ENCODE measurements at places on chromosomes 7 and 10.

GRCh38 chr10:55378196-55378595, 577.2 kb upstream of the PCDH15 start:
- no peak for DNase-seq

GRCh38 chr7:47636433-47637175, 54.7 kb upstream of the TNS3 start:
- DNase-seq = no peak

DNA sequence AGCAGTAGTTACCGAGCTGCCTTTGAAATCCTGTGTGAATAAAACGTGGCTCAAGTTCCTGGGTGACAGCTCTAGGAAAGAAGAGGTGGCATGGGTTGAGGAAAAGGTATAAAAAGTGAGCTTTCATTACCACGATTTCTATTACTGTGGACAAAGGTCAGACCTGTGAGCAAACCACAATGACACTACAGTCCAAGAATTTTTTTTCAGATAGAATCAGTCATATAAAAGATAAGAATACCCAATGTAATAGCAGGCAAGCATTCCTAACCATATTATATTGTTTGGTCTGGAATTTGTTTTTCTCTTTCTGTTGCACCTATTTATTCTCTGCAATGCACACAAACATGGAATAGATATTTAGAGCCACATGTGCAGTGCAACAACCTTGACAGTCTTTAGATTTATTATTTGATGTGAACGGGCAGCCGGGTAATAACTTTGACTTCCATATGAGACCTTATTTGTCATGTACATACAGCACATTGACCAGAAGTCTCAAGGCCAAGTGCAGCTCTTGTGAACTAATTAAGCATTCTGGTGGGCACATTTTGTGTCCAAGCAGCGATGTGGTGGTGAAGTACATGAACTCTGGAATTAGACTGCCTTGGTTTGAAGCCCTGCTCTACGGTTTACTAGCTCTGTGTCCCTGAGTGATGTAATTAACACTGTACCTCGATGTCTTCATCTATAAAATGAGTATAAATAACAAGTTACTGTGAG, 156.8 kb downstream of the NRCAM start:
- DNase-seq = no peak

DNA sequence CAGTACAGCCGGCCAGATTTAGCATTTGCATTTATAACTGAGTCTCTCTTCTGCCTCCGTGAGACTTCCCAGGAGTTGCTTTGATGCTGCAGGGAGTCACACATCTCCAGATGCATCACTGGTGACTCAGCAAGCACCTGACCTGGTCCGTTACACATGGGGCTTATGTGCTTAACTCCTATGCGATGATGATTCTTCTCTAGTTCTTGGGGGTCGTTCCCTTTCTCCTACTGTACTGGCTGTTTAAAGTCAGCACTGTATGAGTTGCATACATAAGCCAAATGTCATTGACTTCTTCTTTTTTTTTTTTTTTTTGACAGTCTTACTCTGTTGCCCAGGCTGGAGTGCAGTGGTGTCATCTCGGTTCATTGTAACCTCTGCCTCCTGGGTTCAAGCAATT, 13.0 kb upstream of the AKR1E2 start:
- no peak for DNase-seq

DNA sequence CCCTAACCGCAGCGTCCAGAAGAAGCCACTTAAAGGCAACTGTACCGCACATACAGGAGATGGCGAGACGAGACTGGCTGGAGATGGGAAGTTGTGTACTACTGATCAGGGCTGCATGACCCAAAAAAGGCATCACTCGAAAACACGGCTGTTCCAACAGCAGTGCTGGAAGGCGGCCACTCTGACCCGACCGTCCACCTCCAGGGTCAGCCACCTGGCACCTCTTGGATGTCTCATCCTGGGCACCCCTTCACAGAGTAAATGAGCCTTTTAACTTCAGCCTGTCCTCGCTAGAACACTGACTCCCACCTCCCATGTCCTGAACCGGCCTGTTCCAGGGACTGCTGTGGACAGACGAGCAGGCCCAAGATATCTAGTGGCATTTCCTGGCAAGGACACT, 180.7 kb downstream of the DIP2C start:
- DNase-seq = no peak

DNA sequence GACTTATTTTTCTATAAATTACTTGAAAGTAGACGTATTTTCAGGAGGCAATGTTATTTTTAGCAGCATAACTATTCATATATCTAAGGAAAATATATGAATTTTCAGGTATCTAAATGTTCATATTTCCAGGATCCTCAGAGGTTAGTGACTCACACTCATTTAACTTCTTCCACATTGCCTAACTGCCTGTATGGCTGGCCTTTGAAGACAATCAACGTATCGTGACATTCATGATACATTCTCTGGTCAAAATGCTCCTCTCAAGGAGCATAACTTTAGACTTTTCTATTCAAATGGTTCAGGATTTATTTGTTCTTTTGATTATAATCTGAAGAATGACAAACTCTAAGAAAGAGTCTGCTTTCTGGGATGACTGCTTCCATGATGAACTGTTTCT, 89.3 kb downstream of the SEMA3C start:
- DNase-seq = no peak

GRCh38 chr10:48574322-48574796, 30.5 kb downstream of the ARHGAP22 start:
- DNase-seq = peak; percentile 70

DNA sequence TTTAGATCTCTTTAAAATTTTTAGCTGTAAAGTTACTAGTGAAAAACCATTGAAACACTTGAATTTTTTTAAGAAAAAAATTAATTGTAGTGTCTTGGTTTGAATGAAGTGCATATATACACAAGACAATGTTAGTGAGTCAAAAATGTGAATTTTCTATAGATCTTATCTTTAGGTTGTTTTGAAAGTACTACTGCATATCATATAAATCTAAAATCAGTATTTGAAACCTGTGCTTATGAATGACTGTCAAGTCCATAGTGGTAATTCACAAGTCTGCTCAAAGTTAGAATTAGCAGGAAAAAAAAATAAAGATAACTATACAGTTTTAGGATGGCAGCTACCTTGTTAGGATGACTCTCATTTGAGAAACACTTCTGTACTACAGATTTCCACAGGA, 25.0 kb downstream of the TES start:
- DNase-seq = no peak

DNA sequence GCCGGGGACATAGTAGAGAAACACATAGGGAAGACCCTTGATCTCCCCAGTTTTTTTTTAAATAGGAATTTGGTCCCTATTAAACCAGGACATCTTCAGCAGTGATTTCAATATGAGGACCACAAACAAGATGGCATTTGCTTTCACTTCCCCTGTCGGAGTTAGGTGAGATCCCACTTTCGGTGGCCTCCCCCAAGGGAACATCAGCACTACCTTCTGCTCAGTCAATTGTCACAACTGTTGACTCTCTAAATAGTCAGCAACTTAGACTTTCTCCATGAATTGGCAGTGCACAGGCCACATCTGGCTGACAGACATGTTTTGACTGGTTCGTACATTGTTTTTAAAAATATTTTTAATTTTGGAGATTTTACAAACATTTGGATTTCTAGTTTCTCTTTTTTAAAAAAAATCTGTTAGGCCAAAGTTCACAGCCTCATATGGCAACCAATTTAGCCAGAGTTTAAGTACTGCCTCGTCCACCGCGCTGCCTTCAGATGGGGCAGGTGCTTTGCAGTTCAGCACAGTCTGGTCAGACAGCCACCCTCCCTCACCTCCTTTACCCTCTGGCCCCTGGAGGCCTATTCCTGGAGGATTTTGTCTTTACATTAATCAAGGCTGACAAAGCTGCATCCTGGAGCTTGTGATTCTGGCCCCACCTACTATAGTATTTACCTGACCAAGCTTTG, 139.2 kb upstream of the PRR15 start:
- peak; percentile 60 for DNase-seq

DNA sequence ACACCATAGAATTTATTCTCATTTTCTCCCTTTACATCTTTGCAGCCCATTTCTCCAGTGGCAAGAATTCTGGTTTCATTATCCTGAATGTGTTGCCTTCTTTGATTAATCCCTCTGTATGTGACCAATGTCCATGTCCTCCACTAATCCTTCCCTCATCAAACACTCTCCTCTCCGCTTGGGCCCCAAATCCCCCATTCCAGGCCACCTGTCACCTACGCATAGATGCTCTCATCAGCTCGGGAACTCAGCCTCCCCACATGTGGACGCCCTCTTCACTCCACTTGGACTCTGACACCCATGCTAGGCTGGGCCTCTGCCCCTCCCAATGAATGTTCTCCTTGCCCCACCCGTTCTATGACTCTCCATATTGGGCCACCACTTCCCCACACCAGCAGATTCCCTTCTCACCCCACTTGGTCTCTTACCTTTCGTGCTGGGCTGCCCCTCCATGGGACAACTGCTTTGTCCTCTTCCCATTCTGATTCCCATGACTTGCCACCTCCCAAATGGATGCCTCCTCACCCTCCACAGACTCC, 18.7 kb upstream of the RBM20 start:
- DNase-seq = no peak

DNA sequence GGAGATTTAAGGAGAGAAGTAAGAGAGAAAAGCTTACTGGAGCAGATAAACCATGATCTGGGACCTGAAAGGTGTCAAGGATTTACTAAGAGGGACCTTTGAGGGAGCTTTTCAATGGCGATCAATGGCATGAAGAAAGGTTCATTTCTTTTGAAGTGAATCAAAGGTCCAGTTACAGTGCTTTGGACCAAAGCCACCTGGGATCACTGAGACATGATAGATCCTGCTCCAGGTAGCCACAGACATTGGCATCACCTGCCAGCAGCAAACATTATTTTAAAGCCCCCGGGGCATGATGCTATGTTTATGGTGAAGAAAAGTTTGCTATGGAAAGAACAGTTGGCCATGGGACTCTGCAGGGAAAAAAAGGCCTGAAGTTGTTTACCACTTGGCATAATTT, 109.4 kb downstream of the SLC25A13 start:
- DNase-seq = no peak

GRCh38 chr10:104028823-104029520, 56.7 kb downstream of the COL17A1 start:
- DNase-seq = no peak

- DNase-seq = no peak
These were observed 48.1 kb upstream of the ZEB1 start for GRCh38 chr10:31270954-31271353.

DNA sequence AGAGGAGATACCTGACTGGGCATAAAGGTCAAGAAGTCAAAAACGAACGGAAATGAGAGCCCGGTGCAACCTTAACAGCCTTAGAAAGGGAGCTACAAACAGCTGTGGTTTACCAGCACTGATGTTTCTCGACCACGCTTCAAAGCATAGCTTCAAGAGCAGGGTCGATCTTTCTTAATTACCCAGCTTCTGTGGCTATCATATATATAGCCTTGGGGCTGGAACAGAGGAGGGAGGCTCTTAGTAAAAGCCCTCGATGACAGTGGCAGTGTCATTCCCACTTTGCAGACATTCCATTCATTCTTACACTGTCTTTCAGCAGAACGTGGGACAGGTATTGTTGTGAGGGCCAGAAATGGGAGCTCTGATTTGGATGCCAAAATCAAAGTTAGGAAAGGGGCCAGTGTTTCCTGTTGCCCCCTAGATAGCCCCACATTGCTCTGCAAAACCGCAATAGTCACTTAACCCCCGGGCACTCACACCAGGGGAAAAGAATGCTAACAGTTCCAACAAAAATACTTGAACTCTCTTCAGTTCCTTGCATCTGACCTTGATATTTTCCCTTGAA, 141.5 kb downstream of the MTPAP start:
- no peak for DNase-seq

DNA sequence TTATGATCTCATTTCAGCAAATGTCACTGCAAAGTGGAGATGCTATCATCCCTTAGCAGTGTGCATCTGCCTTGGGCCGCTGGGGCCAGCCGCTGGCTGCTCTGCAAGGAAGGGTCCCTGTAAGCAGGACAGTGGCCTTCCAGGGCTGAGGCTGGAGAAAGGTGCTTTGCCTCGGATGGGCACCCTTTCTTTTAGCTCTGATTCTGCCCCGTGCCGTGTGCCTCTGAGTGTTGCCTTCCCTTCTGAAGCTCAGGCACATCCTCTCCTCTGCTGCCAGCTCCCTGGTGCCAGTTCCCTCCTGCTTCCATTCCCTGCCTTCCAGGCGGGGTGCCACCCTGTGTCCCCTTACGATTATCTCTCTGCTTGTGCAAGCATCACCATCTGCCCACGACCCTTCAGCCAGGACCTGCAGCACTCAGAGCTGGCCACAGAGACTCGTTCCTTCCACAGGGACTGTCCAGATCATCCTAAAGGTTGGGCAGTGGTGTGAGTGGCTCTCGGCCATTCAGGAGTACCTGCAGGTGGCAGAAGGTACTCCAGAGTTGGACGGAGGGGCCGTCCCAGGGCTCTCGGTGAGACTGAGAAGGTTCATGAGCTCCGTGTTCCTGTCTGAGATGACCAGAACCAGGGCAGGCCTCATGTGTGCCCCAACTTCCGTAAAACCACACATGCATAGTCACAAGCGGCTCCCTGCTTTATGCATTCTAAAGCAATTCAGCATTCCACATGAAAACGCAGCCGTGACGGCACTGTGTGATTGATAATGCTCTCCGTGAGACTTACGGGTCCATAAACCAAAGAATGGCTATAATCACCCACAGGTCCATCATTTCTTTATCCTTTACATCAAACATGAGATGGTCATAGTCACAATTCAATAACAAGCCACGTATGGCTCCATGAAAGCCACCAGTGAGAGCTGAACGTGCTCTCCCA, 371.4 kb downstream of the DNAJB6 start:
- no peak for DNase-seq

DNA sequence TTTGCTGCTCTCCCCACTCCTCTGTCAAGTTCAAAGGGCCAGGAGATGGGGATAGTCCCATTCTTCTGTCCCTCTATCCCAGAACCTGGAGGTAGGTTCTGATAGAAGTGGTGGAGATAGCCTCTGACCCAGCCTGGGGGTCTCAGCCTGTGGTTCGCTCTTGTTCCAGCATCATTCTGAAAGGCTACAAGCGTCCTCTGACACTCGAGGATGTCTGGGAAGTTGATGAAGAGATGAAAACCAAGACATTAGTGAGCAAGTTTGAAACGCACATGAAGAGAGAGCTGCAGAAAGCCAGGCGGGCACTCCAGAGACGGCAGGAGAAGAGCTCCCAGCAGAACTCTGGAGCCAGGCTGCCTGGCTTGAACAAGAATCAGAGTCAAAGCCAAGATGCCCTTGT, 14.5 kb downstream of the ABCC2 start:
- DNase-seq = no peak

GRCh38 chr10:96411716-96412320, 53.0 kb upstream of the OPALIN start:
- no peak for DNase-seq

DNA sequence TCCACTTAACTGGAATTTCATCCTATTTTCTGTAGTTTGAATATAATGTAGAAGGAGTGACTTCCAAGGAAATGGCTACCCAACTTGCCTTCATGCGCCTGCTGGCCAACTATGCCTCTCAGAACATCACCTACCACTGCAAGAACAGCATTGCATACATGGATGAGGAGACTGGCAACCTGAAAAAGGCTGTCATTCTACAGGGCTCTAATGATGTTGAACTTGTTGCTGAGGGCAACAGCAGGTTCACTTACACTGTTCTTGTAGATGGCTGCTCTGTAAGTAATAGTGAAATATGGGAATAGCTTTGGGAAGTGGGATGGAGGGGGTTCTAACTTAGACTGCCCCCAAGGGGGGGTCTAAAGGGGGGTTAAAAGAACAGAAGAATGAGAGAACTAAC, 34.5 kb downstream of the COL1A2 start:
- no peak for DNase-seq

GRCh38 chr10:80609331-80609730, 71.6 kb downstream of the SH2D4B start:
- DNase-seq = no peak

All from germinal center (tissue), 1 donor.